ENCODE measurements at places on chromosomes 6 and 20.

- DNase-seq = no peak
Observed at GRCh38 chr6:132234356-132234755, 166.9 kb downstream of the MOXD1 start.

DNA sequence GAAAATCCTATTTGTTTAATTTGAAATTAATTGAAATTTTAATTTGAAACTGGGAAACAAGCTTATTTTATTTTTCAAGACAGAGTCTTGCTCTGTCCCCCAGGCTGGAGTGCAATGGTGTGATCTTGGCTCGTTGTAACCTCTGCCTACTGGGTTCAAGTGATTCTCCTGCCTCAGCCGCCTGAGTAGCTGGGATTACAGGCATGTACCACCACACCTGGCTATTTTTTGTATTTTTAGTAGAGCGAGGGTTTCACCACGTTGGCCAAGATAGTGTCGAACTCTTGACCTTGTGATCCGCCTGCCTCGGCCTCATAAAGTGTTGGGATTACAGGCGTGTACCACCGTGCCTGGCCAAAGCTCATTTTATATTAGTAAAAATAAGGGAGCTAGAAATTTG lies 4.2 kb downstream of the SRSF3 start:
- DNase-seq = no peak

- no peak for DNase-seq
Observed at GRCh38 chr6:22222469-22222868, 74.4 kb downstream of the PRL start.

DNA sequence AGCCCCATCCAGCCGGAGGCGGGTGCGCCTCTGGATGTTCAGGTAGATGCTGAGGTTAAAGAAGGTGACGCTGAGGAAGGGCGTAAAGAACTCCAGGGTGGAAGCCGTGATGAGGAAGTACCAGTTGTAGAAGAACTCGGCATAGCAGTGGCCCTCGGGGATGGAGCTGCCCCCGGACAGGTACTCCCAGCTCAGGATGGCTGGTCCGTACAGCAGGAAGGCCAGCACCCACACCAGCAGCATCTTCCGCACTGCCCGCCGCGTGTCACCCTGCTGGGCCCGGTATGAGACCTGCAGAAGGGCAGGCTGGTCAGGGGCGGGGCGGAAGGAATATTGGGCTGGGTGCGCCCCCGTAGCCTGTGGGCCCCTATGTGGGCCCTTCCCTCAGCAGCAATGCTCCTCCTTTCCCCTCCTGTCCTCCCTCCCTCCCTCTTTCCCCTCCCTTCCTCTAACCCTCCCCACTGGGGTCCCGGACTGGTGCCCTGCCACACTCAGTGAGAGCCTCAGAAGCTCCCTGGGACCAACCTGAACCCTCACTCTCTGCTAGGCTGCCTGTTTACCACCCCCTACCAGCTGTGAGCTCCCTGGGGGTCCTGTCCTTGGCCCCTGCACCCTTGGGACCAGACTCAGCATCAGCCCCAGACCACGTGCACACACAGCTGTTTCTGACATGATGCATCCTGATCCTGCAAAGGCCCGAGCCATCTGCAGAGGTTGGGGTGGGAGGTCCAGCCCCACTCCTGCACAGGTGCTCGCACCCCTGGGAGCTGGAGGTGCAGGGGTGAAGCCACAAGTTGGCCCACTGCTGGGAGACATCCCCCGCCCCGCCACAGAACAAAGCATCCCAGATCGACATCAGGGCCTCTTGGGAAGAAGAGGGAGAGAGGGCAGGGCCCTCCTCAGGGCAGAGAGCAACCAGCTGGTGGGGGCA lies 3.2 kb downstream of the HRH3 start:
- DNase-seq = no peak

DNA sequence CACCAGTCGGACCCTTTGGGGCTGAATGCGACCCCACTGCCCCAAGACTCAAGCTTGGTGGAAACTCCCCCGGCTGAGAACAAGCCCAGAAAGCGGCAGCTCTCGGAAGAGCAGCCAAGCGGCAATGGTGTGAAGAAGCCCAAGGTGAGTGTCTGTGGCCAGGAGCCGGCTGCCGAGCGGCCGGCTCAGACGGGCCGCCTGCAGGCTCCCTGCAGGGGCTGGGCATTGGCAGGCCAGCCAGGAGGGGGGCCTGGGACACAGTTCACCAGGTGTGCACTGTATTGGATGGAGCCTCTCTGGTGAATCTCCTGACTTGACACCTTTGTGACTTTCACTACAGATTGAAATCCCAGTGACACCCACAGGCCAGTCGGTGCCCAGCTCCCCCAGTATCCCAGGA lies 6.0 kb downstream of the PCIF1 start:
- DNase-seq = no peak

GRCh38 chr6:131784561-131784960 lies 23.3 kb upstream of the ENPP1 start:
- DNase-seq = no peak
